ENCODE measurements at places on chromosomes 2 and 18.
A peak's percentile ranks its signal among the peaks of the same experiment; 100 is the strongest.

DNA sequence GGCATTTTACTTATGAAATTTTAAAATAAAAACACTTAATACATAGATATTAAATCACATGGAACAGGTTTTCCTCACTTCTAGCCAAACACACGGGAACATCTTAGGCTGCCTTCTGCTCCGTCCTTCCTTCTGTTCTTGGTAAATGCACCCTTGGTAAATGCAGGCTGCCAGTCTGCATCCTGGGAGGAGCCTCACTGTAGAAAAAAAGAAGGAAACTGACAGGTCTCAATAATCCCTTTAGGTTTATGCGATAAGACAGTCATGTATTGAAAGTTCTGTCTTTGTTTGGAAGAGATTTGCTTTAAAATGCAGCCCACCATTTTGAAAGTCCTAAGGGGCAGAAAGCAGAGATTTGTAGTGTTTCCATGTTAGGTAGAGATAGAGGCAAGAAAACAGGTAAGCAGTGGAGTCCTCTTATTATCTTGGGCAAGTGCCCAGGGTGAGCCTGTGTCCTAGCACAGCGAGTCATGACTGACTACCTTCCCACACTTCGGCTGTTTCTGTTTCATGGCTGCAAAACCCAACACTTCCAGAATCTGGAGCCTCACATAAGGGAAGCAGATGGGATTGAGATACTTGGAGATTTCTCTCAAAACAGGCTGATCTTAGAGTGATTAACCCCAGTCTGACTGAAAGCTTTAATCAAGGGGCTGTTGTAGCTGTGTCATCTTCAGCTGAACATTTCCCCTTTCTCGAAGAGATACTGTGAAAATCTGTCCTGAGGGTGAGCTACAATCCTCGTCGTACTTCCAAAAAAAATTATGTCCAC is 131.4 kb upstream of the MAP3K20 start:
- DNase-seq, result no peak

- no peak for DNase-seq
Measured at GRCh38 chr2:75500633-75501032, 60.1 kb downstream of the EVA1A start.

GRCh38 chr2:136703214-136703613 is 62.1 kb upstream of the THSD7B start:
- no peak for DNase-seq

- no peak for DNase-seq
Measured at GRCh38 chr18:58117786-58118403, 73.9 kb downstream of the NEDD4L start.

GRCh38 chr2:18005411-18005810 is 126.9 kb downstream of the KCNS3 start:
- no peak for DNase-seq

- DNase-seq, result no peak
Measured at GRCh38 chr2:98511981-98512380, 67.3 kb downstream of the INPP4A start.

- DNase-seq, result no peak
Measured at GRCh38 chr2:9806656-9807055, 36.6 kb upstream of the TAF1B start.

DNA sequence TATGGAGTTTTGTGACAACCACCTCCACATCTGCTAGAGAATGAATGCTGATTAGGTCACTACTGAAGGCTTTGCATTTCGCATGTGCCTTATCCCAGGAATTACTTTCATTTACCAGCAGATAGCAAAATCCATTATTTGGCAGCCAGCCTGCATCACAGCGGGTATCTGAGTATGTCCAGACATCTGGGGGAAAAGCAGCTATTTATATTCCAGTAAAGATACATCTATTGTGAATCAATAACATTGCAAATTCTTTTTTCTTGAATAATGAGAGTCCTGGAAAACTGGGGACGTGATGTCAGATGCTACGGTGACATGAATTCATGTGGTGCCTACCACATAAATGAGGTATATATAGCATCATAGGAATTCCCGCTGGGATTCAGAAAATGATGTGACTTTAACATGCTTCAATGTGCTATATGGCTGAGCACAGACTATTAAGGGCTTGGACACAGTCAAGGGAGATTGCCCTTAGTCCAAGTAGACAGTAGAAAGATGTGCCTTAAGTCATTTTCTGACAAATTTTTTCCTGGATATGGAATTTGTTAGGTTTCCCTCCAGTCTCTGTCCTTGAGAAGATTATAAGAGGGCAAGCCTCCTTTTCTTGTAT is 84.2 kb upstream of the CD302 start:
- no peak for DNase-seq

GRCh38 chr18:55073834-55074233 is 114.6 kb upstream of the CCDC68 start:
- DNase-seq, result no peak

GRCh38 chr2:162746310-162746709 is 92.3 kb downstream of the KCNH7 start:
- no peak for DNase-seq

- no peak for DNase-seq
Measured at GRCh38 chr2:154681741-154682140, 16.8 kb upstream of the KCNJ3 start.

GRCh38 chr18:58900015-58900649 is 35.5 kb downstream of the ZNF532 start:
- no peak for DNase-seq

GRCh38 chr2:159285929-159286708 is at the start of gene WDSUB1:
Gene WDSUB1 (minus strand): TSS chr2:159286703. CDS start chr2:159283069, 3,634 bp downstream.
- peak; percentile 3 for DNase-seq

GRCh38 chr18:48834413-48835031 is 116.2 kb downstream of the SMAD7 start:
- peak; percentile 89 for DNase-seq

- DNase-seq, result peak; percentile 63
Measured at GRCh38 chr2:7014174-7014640, 97.0 kb downstream of the RNF144A start.

GRCh38 chr2:104388296-104388695 is 465.6 kb upstream of the POU3F3 start:
- no peak for DNase-seq

DNA sequence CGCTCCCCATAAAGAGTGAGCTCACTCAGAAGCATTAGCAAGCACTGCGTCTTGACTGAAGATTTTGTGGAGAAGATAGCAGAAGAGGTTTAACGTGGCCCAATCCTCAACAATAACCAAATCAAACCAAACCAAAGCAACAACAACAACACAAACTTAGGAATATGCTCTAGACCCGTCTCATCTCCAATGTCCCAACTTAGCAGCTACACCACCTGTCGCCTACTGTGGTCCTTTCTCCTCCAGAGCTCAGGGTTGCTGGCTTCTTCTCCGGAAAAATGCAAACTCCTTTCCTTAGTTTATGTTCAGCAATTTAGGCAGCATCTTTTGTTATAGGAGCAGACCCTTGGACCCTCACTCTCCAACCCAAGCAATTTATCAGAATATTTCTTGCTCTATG is 301.4 kb downstream of the ZNF521 start:
- DNase-seq, result no peak

GRCh38 chr2:98039085-98039756 is 43.5 kb upstream of the TMEM131 start:
- no peak for DNase-seq

DNA sequence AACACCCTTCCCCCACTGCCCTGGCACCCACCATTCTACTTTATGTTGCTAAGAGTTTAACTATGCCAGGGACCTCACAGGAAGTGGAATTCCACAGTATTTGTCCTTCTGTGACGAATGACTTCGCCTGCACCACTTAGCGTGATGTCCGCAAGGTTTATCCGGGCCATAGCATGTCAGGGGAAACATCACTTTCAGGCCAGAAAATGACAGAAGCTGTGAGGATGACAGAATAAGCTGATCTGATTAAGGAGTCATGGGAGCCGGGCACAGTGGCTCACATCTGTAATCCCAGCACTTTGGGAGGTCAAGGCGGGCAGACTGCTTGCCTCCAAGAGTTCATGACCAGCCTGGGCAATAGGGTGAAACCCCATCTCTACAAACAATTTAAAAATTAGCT is 248.8 kb downstream of the EIPR1 start:
- DNase-seq, result no peak

GRCh38 chr2:199085261-199085660 is 372.5 kb downstream of the SATB2 start:
- DNase-seq, result no peak

DNA sequence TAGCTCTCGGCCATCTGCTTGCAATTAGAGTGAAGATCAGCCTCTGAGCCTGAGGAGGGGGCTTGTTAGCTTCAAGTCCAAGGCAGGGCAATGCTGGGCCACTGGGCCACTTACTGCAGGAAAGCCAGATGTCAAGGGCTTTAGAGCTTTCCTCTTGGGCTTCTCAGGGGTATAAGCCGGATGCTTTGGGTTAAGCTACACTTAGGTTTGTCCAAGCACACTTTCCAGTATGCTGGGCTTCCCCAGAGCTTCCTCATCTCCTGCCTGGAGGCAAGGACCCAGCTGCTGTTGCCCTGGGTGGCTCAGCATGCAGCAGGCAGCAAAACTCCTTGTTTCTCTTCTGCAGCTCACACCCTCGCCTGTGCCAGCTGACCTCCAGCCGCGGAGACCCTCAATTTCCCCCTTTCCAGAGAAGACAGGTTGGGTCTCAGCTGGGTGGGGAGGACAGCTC is 29.0 kb upstream of the ATOH8 start:
- no peak for DNase-seq

- no peak for DNase-seq
Measured at GRCh38 chr2:185187421-185187820, 551.2 kb upstream of the FSIP2 start.

DNA sequence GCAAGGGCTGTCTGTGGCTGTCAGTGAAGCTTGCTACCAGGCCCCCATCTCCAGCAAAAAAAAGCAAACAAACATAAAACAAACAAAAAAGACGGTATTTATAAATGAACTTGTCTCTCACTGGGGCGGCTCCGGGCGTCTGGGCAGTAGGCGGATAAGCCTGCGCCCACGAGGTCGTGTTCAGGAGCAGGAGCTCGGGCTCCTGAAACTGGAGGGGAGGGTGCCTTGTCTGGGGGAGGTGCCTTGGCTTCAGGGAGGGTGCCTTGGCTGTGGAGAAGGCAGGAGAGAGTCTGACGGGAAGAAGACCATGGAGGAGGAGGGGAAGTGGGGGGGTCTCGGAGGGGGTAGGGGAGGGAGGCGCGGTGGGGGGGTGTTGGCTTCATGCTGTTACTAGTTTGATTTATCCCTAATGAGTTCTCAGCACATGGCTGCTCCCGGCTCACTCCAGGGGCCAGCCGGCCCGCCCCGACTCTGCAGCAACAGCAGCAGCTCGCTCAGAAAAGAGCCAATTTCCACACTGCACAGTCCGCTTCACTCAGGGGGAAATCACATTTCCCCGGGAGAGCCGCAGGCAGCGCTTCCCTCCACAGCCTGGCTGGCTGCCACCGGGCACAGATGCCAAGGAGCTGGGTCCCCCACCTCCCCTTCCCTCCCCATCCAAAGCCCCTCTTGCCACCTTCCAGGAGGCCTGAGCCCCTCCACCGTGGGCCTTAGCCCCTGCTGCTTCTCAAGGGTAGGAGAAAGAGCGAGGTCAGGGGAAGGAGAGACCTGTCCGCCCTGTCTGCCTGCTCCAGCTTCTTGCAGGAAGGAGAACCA is 38.7 kb downstream of the PSD4 start:
- DNase-seq, result no peak

DNA sequence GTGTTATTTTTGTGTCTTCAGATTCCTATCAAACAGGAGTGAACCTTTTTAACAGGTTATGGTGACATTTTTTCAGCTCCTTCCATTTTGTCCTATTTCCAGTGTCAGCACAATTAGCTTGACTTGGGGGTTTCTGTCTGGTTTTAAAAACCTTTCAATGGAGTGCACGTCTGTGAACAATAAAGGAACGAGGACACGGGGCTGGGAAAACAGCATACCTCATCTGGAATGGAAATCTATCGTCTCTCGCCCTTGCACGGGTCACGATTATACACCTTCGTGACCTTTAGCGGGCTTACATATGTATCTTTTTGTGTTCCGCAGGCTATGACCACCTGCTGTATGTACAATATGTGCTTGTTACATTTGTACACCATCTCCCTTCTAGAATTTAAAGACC is 2.3 kb upstream of the ZNF532 start:
- DNase-seq, result no peak

DNA sequence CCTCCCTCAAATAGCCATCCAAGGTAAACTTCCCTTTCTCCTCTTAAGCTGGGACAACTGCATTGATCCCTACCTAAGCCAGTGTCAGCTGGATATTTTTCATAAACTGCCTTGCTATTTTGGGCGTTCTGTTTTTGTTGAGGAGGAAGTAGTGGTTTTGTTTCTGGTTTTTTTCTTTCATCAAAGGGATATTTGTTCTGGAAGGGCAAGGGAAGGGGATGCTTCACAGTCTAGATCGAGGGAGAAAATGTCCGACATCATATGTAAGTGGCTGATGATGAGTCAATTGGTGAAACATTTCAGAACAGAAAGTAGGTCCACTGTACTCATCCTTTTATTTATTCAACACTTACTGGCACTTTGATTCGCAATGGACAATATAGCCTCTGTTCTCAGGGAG is 31.0 kb downstream of the TANC1 start:
- no peak for DNase-seq

DNA sequence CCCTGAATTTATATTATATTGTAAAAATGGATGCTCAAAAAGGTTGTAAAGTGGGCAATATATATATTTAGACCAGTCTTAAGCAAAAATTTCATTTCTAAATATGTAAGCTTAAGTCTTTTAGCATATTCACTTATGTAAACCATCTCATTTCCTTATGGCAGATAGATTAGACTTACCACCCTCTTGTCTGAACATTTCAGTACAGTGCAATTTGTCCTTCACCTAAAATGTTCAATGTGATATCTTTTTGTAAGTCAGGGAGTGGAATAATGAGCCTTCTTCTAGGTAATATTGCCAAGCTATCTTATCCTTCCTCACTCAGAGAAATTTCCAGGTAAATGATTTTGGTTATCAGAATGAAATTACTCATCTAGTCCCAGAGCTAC is 92.3 kb downstream of the KLF7 start:
- no peak for DNase-seq

DNA sequence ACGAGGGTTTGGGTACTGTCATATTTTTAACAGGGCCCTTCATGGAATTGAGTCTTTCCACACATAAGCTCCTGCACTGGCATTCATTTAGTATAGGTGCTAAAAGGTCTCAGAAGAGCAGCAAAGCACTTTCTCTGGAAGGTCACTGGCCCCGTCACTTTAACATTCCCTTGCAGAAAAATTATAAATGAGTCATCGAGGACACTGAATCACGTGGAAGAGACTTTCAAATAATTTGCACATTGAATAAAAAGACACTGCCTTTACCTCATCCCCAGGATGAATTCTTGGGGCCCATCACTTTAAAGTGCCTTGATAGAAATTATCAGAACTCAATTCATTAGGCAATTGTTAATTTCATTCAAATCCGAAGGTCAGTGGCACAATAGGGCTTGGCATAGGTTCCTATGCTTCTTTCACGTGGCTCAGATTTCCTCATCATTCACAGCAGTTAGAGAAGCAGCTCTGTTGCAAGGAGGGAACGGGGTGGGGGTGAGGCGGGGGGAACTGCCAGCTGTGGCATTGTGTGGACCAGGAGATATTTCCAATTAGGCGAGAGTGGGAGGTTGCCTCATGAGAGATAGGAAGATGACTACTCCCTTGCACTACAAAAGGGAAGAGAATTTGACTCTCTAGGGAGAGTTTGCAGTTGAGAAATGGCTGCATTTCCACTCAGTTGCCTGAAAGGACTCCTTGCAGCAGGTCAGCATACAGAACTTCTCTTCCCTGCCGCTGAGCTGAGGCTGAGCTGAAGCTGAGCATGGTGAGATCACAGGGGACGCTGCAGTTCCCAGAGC is 86.3 kb upstream of the NPAS2 start:
- DNase-seq, result no peak
